ENCODE measurements at places on chromosomes 16 and 17. TPM values are rescaled to one million over a fixed set of nuclear protein-coding genes. Genes with fewer than 3 reads are reported as not detected.
A peak's percentile ranks its signal among the peaks of the same experiment; 100 is the strongest.

DNA sequence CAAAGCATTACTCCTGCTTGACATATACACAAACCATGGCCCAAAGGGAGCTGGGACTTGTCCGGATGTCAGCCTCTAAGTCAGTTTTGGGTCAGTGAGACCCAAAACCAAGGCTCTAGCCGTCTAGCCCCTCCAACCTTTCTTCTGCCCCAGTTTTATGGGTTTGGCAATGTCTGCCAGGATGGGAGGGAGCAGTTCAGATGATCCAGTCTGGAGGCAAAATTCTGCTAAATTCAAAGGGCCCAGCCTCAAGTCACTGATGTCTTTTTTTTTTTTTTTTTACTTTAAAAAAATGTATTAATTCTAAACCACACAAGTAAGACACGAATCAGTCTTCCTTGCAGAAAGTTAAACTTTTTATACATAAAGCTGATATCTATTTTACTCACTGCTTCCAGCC, 8.6 kb downstream of the NLRC5 start:
- no peak for DNase-seq

SPNS2 gene
- 0.17 TPM for total RNA-seq

DNA sequence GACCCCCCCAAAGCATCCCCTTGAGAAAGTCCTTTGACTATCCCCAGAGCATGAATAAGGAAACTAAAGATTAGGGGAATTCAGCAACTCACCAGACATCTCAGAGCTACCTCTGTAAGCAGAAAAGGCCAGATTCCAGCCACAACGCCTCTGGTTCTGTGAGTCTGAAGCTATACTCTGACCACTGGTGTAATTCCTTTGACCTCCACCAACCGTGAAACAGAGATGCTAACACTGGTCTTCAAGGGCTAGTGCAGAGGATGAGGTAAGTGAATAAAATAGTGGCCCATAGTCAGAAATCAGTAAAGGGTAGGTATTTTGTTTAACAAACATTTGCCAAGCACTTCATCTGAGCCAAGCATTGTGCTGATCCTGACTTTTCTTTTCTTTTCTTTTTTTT, 353.4 kb downstream of the NPIPA8 start:
- DNase-seq: no peak

DNA sequence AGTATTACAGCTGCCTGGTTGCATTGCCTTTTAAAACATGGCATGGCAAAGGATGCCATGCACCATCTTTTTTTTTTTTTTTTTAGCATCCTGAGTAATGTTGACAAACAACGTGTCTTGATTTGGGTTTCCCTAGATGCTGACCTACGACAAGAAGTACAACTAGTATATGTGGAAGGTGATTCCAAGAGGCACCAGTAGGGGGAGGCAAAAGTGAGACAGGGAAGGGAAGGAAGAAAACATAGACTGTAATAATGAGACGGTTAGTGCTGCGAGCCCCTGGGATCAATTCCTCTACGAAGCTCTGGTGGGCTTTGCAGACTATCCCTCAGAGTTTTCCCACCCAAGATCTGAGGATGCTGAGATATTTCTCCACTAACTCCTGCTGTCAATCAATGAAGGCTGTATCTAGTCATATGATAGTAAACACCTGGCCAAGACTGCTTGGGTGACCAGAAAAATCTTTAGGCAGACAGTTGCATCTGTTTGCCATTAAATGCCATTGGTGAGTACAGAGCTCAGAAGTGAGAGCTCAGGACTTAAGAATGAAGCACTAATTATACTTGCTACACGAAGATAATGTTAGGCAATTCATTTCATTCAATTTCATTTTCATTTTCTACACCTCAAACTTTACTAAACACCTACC, 458.6 kb upstream of the GOT2 start:
- peak; percentile 73 for DNase-seq

GRCh38 chr17:77036841-77037381, 103.9 kb upstream of the SEC14L1 start:
- DNase-seq: no peak

PSKH1 gene
- total RNA-seq: 14.4 TPM

DNA sequence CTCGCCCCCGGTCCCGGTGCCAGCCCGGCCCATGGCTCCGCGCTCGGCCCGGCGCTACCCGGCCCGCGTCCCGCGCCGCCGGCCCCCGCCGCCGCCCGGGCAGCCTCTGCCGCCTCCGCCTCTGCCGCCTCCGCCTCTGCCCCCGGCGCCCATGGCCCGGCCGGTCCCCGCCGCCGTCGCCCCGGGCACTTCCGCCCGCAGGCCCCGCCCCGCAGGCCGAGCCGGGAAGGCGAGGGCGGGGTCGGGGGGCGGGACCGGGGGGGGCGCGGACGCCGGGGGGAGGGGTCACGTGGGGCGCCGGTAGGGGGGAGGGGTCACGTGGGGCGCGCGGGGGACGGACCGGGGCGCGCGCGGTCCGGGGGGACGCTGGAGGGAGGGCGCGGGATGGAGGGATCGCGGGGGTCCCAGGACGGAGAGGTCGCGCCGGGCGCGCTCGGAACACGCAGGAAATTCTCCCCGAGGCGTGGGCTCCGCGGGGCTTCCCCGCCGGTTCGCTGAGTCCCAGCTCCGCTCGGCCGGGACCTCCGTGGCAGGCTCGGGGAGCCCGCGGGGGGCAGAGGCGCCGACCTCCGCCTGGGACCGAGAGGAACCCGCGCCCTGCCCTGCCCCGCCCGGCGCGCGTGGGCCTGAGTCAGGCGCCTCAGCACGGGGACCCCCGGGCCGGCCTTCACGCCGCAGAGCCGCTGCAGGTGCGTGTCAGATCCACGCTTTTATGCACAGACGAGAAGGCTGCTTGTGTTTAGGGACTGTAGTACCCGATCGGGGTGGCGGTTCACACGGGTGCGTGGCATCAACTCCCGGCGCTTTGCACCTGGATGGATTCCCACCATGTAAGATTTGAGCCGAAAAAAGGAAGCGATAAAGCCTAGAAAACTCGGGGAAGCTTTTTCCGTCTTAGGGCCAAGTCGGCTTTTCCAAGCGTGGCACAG, at the start of gene PGAP6:
Gene PGAP6, minus strand, starts transcription at position 190 of the 929 bp plus-strand sequence. Its CDS starts 157 bp downstream, at position 33.
- DNase-seq: peak; percentile 92

- peak; percentile 70 for DNase-seq
These were observed 56.7 kb downstream of the PLXDC1 start for GRCh38 chr17:39094607-39095308.

DNA sequence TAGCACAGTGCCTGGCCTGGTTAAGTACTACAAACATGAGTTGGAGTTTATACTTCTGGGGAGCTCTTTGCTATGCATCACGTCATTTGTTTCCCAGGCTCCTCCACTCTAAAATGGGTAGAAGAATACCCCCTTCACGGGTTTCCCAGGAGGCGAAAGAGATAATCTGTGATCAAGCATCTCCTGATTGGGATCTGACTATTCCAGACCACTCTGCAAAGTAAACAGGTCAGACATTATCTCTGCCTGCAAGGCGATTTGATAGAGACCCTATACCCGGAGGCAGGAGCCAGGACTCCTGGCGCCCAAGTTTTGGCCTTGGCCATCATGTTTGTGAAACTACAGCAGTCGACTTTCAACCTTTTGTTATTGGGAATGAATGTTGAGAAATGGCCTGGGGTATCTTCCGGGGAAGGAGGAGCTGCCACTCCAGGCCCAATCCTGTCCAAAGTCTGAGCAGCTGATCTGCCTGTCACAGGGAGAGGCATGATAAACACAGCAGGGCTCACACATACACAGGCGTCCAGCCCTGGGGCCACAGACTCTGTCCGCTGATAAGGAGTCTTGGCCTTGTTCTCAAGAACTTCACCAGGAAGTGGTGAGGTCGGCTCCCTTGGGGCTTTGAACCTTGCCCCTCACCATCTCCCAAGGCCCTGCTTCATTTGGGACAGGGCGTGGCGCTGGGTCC, 199.9 kb downstream of the MAF start:
- no peak for DNase-seq

GRCh38 chr16:90055371-90055770, 21.8 kb downstream of the PRDM7 start:
- DNase-seq: no peak

GRCh38 chr17:49907279-49907678, 59.4 kb upstream of the TAC4 start:
- DNase-seq: no peak

GRCh38 chr16:88527186-88527936, 42.8 kb upstream of the ZC3H18 start:
- DNase-seq: peak; percentile 91

DNA sequence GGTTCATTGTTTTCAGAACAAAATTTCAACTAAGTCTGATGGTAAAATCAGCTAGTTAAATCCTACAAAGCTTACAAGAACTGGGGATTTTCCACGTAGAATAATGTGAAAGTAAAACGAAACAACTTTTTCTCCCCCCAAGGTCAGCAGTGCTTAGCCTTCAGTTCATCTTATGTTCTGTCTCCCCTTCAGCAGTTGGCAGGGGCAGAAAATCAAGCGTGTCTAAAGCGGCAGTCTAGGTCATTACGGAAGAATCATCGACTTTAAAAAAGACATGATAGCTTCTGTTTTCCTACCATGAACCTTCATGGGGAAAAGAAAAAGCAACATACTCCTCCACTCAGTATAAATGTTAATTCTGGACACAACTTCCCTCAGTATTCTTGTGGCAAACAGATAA, 50.7 kb downstream of the GNA13 start:
- DNase-seq: no peak

NFATC2IP gene
- total RNA-seq: 108 TPM

AANAT gene
- total RNA-seq: not detected

- DNase-seq: no peak
These were observed 14.7 kb downstream of the RPH3AL start for GRCh38 chr17:337866-338265.

GRCh38 chr16:84535408-84535807, 30.9 kb upstream of the MEAK7 start:
- no peak for DNase-seq

DNA sequence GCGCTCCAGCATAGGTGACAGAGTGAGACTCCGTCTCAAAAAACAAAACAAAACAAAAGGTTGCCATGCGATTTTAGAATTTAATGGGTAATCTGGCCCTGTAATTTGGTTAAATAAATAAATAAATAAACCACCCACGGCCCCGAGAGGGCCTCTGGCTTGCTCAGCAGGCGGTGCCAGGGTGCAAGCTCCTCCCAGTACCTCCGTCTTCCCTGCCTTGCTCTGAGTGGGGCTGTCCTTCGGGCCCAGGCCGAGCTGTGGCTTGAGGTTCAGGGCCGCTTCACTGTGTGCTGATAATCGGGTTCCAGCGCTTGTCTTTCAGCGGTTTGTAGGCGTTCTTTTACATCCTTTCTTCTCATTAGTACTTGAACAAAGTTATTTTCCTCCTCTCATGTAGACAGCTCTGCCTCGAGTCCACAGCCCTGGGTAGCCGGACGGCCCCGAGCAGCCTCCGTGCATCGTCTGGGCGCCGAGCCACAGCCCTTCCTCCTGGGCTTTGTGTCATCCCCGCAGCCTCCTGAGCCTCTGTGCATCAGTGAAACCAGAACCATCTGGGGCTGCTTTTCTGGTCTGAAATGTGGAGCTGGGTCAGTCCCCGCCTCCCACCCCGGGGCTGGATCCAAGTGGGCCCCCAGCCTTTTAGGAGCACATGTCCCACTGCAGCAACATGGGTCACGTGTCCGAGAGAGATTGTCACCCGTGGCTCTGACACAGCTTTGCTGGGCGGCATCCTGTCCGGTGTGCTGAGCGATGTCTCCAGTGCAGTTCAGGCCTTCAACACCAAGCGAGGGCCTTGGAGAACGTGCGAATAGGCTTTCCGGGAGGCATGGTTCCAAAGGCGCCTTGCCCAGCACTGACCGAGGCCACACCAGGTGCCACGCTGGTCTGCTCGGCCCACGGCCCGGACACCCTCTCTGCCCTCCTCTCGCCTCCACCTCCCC, 157.4 kb upstream of the CHMP6 start:
- DNase-seq: no peak

DNA sequence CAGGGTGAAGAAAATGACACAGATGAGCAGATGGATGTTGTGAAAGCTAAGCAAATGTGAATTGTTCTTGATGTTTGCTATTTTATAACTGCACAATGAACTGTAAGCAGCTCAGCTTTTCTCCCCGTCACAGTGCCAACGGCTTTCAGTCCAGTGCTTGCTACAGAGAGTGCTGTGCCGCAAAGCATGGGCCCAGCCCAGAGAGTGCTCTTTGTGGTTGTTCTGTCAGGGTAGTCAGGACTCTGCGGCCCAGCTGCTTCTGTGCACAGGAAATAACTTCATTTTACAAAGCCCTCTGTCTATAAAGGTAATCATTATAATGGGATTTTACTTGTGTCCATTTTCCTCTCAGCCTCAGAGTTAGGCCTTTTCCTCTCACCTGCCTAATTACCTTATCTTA, 39.1 kb downstream of the CDRT15 start:
- DNase-seq: peak; percentile 88

GRCh38 chr17:62652251-62653001, 25.0 kb downstream of the MRC2 start:
- DNase-seq: peak; percentile 75

Measured in activated CD4-positive, alpha-beta T cell treated with anti-CD3 and anti-CD28 coated beads, Interleukin-2, amount 10 ng/mL, durations not matched to agents 24 days and 14 days (primary cell).